Nephron progenitor cell (in vitro differentiated cells): ENCODE measurements at places on chromosomes 1 and 21.

DNA sequence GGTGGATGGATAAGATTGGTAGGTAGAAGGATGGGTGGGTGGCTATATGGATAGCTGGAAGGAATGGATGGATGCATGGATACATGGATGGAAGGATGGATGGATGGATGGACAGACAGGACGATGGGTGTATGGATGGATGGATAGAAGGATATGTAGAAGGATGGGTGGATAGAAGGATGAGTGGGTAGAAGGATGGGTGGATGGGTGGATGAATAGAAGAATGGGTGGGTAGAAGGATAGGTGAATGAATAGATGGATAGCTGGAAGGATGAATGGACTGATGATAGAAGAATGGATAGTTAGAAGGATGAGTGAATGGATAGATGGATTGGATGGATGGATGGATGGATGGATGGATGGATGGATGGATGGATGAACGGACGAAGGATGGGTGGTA is 5.0 kb downstream of the MASP2 start:
- H3K27me3 ChIP-seq, result peaks cover 13% of the 10 kb centered on the region
- no peak overlapping the region for H3K4me3 ChIP-seq
- no peak overlapping the region for H3K27ac ChIP-seq
- H3K4me1 ChIP-seq, result peaks cover 15% of the 10 kb centered on the region
- no peaks in the 10 kb centered on the region for H3K36me3 ChIP-seq

- no peaks in the 10 kb centered on the region for H3K36me3 ChIP-seq
- H3K27ac ChIP-seq, result no peak overlapping the region
- no peak for DNase-seq
- no peak overlapping the region for H3K4me3 ChIP-seq
- peaks cover 12% of the 10 kb centered on the region for H3K27me3 ChIP-seq
- H3K4me1 ChIP-seq, result peaks cover 6% of the 10 kb centered on the region
These were observed 6.4 kb downstream of the FNDC7 start for GRCh38 chr1:108718927-108719655.

DNA sequence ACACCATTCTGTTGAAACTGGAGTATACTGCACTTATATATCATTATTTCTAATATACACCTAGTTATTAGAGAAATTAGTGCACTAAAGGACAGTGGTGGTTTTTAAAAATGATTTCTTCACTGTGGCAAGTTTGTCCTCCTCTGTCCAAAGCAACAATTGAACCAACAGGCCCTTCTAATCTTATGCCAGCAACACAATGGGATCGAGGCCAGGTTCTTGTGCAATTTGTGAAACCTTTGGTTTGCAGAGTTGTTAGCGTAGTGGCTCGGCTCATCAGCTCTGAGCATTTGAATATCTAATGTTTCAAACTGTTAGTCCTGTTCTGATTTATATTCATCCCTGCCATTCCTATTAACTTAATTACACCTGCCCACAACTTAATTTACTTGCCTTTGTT is 9.9 kb upstream of the LRRC39 start:
- H3K36me3 ChIP-seq, result peaks cover 12% of the 10 kb centered on the region
- no peaks in the 10 kb centered on the region for H3K27me3 ChIP-seq
- no peak overlapping the region for H3K4me3 ChIP-seq
- no peak overlapping the region for H3K27ac ChIP-seq

DNA sequence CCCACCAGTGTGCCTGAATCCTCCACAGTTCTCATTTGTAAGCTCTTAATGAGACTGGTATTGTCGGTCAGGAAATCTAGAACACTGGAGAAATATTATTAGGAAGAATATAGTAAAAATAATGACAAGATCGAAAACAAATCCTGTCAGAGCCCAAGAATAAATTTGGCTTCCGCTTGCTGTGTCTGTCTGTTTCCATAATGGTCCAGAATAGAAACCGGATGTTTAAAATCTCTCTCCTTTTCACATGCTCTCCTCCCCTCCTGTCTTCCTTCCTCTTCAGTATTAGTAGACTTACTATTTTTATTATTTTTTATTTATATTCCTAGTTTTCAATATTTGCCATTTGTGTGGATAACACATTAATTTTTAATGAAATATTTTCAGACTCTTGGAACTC is 187.7 kb downstream of the SDCCAG8 start:
- H3K4me1 ChIP-seq, result no peaks in the 10 kb centered on the region
- no peak overlapping the region for H3K27ac ChIP-seq
- no peaks in the 10 kb centered on the region for H3K36me3 ChIP-seq

DNA sequence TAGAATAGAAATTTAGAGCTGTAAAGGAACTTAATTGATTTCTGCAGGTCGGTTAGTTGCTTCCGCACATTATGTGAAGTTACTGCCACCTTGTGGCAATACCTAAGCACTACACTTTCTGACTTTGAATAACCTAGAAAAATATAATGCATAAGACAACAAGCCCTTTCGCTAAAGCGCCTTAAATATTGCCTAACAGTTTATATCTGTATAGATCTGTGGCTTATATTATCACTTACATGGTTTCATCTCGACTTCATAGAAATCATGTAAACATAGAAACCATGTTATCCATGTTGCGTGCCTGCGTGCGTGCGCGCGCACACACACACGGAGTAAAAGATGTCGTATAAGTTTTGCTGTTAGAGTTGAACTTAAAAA is 10.9 kb upstream of the IFI16 start:
- no peaks in the 10 kb centered on the region for H3K27me3 ChIP-seq
- H3K4me1 ChIP-seq, result peaks cover 44% of the 10 kb centered on the region
- peak; percentile 35 for DNase-seq
- no peaks in the 10 kb centered on the region for H3K36me3 ChIP-seq
- H3K4me3 ChIP-seq, result peak overlapping the region; percentile 94

DNA sequence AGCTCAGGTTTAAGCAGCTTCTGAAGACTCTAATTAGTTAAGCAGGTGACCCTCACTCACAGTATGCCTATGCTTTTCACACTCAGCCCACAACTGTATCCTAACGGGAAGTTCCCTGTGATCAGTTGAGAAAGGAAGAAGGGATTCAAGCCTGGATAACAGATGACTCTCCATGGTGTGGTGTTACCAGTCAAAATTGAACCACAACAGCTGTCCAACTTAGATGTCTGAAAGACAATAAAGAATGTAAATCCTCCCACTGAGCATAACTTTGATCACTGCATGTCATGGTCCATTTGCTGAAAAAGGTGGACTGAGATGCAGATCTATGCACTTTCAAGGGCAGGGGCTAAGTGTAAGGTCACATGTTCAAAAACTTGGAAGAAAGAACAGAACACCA is 32.3 kb upstream of the DIPK1A start:
- no peak for DNase-seq
- peaks cover 6% of the 10 kb centered on the region for H3K4me1 ChIP-seq
- H3K27ac ChIP-seq, result no peak overlapping the region

GRCh38 chr1:36768486-36769178 is 265.7 kb downstream of the GRIK3 start:
- no peak for DNase-seq
- H3K4me1 ChIP-seq, result peaks cover 27% of the 10 kb centered on the region
- H3K27ac ChIP-seq, result no peak overlapping the region
- H3K27me3 ChIP-seq, result peaks cover 28% of the 10 kb centered on the region
- H3K36me3 ChIP-seq, result no peaks in the 10 kb centered on the region
- H3K4me3 ChIP-seq, result no peak overlapping the region

- H3K27me3 ChIP-seq, result peaks cover 3% of the 10 kb centered on the region
- H3K27ac ChIP-seq, result no peak overlapping the region
- no peak overlapping the region for H3K4me3 ChIP-seq
- peaks cover 16% of the 10 kb centered on the region for H3K4me1 ChIP-seq
These were observed 30.6 kb upstream of the KDM4A start for GRCh38 chr1:43619314-43619790.

GRCh38 chr1:17531682-17532487 is 7.6 kb upstream of the ARHGEF10L start:
- peak; percentile 19 for DNase-seq
- H3K4me3 ChIP-seq, result no peak overlapping the region
- peak overlapping the region; percentile 99 for H3K27ac ChIP-seq
- H3K4me1 ChIP-seq, result peaks cover 66% of the 10 kb centered on the region
- H3K36me3 ChIP-seq, result no peaks in the 10 kb centered on the region
- peaks cover 10% of the 10 kb centered on the region for H3K27me3 ChIP-seq

GRCh38 chr1:79371802-79372201 is 365.3 kb upstream of the ADGRL4 start:
- H3K27me3 ChIP-seq, result no peaks in the 10 kb centered on the region
- H3K4me1 ChIP-seq, result no peaks in the 10 kb centered on the region
- no peak overlapping the region for H3K4me3 ChIP-seq
- H3K36me3 ChIP-seq, result no peaks in the 10 kb centered on the region
- no peak overlapping the region for H3K27ac ChIP-seq
- no peak for DNase-seq

DNA sequence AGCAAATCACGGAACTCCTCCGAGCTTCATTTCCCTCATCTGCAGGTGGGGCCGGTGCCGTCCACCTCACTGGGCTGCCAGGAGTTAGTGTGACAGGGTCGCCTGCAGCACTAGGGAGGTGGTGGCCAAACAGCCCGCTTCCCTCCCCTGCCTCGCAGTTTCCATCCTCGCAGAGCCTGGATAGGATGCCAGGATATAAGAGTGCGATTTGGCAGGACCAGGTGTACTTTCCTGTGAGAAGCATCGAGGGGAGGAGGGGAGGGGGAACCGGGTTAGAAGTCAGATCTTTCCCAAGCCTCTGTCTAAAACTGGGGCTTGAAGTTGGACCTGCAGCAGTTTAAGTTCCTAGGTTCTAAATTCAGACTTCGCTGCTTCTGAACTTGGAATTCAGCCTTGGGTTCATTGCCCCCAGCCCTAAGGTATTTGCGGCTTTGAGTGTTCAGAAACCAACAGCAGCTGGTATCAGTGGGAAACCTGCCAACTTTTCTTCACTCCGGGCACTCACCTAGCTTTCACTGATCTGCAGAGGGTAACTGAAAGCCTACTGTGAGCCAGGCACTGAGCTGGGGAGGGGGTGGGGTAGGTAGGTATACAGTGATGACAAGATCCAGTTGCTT is 1.7 kb upstream of the JUN start:
- peaks cover 31% of the 10 kb centered on the region for H3K27me3 ChIP-seq
- H3K4me3 ChIP-seq, result peak overlapping the region; percentile 98
- H3K36me3 ChIP-seq, result peaks cover 9% of the 10 kb centered on the region
- peaks cover 17% of the 10 kb centered on the region for H3K4me1 ChIP-seq
- DNase-seq, result peak; percentile 40

DNA sequence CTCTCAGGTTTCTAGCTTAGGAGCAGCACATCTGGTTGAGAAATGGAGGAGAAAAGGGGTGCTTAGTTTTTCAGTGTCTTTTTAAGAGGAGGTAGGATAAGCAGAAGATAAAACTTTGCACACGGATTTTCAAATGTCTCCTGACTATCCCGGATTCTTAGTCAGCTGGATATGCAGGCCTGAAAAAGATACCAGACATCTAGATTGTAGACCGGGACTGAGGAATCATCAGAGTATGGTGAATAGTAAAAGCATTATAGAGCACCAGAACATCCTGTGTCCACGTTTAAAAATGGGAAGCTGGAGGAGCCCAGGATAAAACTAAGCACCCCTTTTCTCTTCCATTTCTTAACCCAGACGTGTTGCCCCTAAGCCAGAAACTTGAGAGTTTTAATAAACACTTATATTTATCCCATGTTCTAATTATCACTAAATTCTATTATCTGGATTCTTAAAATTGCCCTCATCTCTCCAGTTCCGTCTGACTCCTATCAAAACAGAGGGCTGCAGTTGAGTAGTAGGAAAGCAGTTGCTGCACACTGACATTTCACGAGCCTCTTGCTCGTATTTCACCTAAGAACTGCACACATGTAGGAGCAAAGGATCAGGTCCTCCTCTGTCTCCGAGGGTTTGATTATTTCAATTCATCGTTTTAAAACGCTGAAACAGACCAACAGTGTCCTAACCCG is 609 bp downstream of the PIGK start:
- DNase-seq, result no peak
- H3K27ac ChIP-seq, result peak overlapping the region; percentile 96
- H3K27me3 ChIP-seq, result no peaks in the 10 kb centered on the region

- no peak overlapping the region for H3K27ac ChIP-seq
- H3K4me1 ChIP-seq, result peaks cover 9% of the 10 kb centered on the region
- no peaks in the 10 kb centered on the region for H3K36me3 ChIP-seq
- no peak overlapping the region for H3K4me3 ChIP-seq
- no peak for DNase-seq
These were observed 643.5 kb downstream of the AJAP1 start for GRCh38 chr1:5297886-5298239.

- peaks cover 39% of the 10 kb centered on the region for H3K27me3 ChIP-seq
- H3K36me3 ChIP-seq, result no peaks in the 10 kb centered on the region
- H3K4me1 ChIP-seq, result peaks cover 39% of the 10 kb centered on the region
- no peak for DNase-seq
These were observed 2.5 kb downstream of the C1orf167 start for GRCh38 chr1:11764519-11764918.

- no peak overlapping the region for H3K27ac ChIP-seq
- no peaks in the 10 kb centered on the region for H3K4me1 ChIP-seq
- H3K36me3 ChIP-seq, result peaks cover 70% of the 10 kb centered on the region
- H3K4me3 ChIP-seq, result no peak overlapping the region
- no peak for DNase-seq
These were observed 13.9 kb downstream of the PHTF1 start for GRCh38 chr1:113745425-113745824.

GRCh38 chr1:50111503-50111902 is 2.8 kb downstream of the ELAVL4 start:
- DNase-seq, result no peak
- peaks cover 20% of the 10 kb centered on the region for H3K4me1 ChIP-seq
- H3K4me3 ChIP-seq, result no peak overlapping the region

DNA sequence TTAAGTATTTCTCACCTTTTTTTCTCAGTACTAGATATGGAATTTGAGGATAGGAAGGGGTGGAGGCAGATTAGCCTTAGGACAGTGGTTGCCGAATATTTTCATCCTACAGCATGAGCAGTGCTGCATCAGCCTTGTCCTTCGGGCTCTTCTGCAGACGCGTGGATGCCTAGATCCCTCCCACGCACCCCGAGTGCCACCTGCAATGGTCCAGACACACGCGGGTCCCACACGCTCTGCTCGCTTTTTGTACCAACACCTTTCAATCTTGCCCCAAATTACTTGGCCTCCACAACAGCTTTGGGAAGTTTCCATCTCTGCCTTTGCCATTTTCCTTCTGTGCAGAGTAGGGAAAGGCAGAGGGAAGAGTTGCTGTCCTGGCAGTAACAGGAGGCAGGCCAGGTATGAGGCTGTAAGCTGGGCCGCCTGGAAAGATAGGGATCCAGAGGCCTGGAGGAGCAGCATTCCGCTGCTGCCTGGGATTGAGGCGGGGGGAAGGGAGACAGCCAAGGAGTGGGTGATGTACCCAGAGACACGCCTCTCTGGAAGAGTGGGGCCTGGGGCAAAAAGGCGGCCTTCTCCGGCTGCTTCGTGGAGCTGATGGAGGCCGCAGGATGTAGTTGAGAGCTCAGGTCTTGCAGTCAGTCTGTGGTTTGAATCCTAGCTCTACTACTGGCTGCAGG is 467.7 kb downstream of the KIF26B start:
- DNase-seq, result no peak
- H3K4me1 ChIP-seq, result no peaks in the 10 kb centered on the region
- H3K36me3 ChIP-seq, result peaks cover 67% of the 10 kb centered on the region
- no peaks in the 10 kb centered on the region for H3K27me3 ChIP-seq
